ENCODE measurements at places on chromosomes 5 and 9. TPM values are rescaled to one million over a fixed set of nuclear protein-coding genes. Genes with fewer than 3 reads are reported as not detected.

Gene SLC25A2
- total RNA-seq, result not detected

Gene SLC6A19
- 0.62 TPM for total RNA-seq

Gene MYMK
- total RNA-seq, result not detected

Gene CTXN3
- not detected for total RNA-seq

Gene NFIB
- 10.0 TPM for total RNA-seq

Gene TMEM161B
- 6.5 TPM for total RNA-seq

Gene FNBP1
- 15.0 TPM for total RNA-seq

Gene SLC1A3
- 0.05 TPM for total RNA-seq

Gene MARCHF3
- total RNA-seq, result 1.5 TPM

Gene FOXD4L3
- 0.14 TPM for total RNA-seq

Gene DBH
- total RNA-seq, result not detected

Gene TAF1L
- not detected for total RNA-seq

Gene PCDHGA11
- not detected for total RNA-seq

Gene OBP2B
- not detected for total RNA-seq

Gene WNK2
- total RNA-seq, result 6.0 TPM

Gene KDM4C
- 8.5 TPM for total RNA-seq

Gene AQP7
- 0.25 TPM for total RNA-seq

Gene FOXD1
- 19.4 TPM for total RNA-seq

Gene PCDHGA3
- 0.02 TPM for total RNA-seq

Gene ASPN
- not detected for total RNA-seq

Gene ADAMTS13
- 0.60 TPM for total RNA-seq

Gene ENTPD2
- 4.7 TPM for total RNA-seq

Gene NKD2
- 25.5 TPM for total RNA-seq

Gene FBP2
- not detected for total RNA-seq

Gene HTR1A
- total RNA-seq, result not detected

Gene TMEM252
- total RNA-seq, result not detected

Gene PDGFRB
- total RNA-seq, result 0.80 TPM

Gene NIM1K
- 0.21 TPM for total RNA-seq

Gene SCGB3A2
- not detected for total RNA-seq

Gene LSM11
- 2.4 TPM for total RNA-seq

Gene CMYA5
- 0.06 TPM for total RNA-seq

Gene CARD6
- total RNA-seq, result 3.0 TPM

Gene JADE2
- total RNA-seq, result 37.6 TPM

Gene CARD9
- 1.1 TPM for total RNA-seq

Gene HSPB3
- 0.24 TPM for total RNA-seq

Gene OR13C4
- not detected for total RNA-seq

Gene SPATA31A3
- total RNA-seq, result not detected

Gene FANCG
- total RNA-seq, result 36.8 TPM

Gene PCDHGB7
- total RNA-seq, result 0.03 TPM

Gene PBX3
- 12.4 TPM for total RNA-seq

Gene NPR2
- total RNA-seq, result 4.6 TPM

Gene MAP1B
- total RNA-seq, result 55.9 TPM

Gene ZCCHC10
- total RNA-seq, result 30.8 TPM

Gene KCNIP1
- total RNA-seq, result not detected

Gene RNF38
- total RNA-seq, result 9.3 TPM

Gene ADAMTS19
- total RNA-seq, result not detected

Gene ST6GALNAC4
- 15.3 TPM for total RNA-seq

Gene ZNF474
- 0.22 TPM for total RNA-seq

Gene TRAF2
- total RNA-seq, result 59.4 TPM

Gene MZB1
- total RNA-seq, result not detected

Gene STPG3
- total RNA-seq, result not detected
